Fibroblast of the aortic adventitia (primary cell): ENCODE measurements at places on chromosomes 2 and 18. TPM values are rescaled to one million over a fixed set of nuclear protein-coding genes. Genes with fewer than 3 reads are reported as not detected.

The UGT1A4 gene
- not detected in 2 replicates for total RNA-seq

The MARCHF4 gene
- total RNA-seq: 0.57 and 1.3 TPM in 2 replicates

The ERBB4 gene
- 0.16 and 5.8 TPM in 2 replicates for total RNA-seq

The PRKCE gene
- 12.5 and 17.9 TPM in 2 replicates for total RNA-seq

The OTOF gene
- total RNA-seq: not detected in 2 replicates

The SNTG2 gene
- total RNA-seq: 0.09 TPM in 1 of 2 replicates, not detected in the other

The CENPA gene
- 9.2 TPM in 1 of 2 replicates, not detected in the other for total RNA-seq

The DCTN1 gene
- total RNA-seq: 147 and 293 TPM in 2 replicates

The TMEM163 gene
- total RNA-seq: not detected in 2 replicates

The ARHGAP25 gene
- 0.36 and 2.2 TPM in 2 replicates for total RNA-seq
